ENCODE measurements at places on chromosomes 5 and 9. TPM values are rescaled to one million over a fixed set of nuclear protein-coding genes. Genes with fewer than 3 reads are reported as not detected.

Gene C7
- 0.90 TPM for total RNA-seq

Gene FANCC
- total RNA-seq, result 11.3 TPM

Gene WNT8A
- total RNA-seq, result not detected

DNA sequence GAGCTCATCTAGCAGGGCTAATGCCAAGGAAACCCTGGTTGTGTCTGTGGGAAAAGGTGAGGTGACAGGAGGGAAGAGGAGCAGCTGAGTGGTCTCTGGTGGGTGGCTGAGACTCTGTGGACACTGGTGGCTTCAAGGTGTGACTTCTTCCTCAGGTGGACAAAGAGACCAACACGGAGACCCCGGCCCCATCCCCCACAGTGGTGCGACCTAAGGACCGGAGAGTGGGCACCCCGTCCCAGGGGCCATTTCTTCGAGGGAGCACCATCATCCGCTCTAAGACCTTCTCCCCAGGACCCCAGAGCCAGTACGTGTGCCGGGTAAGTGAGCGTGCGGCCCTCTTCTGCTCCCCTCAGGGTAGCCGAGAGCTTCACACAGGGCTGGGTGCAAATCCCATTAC lies 31.1 kb upstream of the RARS1 start:
- no peaks in the 10 kb centered on the region for H3K27me3 ChIP-seq
- H3K36me3 ChIP-seq, result no peaks in the 10 kb centered on the region
- DNase-seq, result no peak
- no peak overlapping the region for H3K27ac ChIP-seq
- no peaks in the 10 kb centered on the region for H3K4me1 ChIP-seq
- H3K4me3 ChIP-seq, result no peak overlapping the region

DNA sequence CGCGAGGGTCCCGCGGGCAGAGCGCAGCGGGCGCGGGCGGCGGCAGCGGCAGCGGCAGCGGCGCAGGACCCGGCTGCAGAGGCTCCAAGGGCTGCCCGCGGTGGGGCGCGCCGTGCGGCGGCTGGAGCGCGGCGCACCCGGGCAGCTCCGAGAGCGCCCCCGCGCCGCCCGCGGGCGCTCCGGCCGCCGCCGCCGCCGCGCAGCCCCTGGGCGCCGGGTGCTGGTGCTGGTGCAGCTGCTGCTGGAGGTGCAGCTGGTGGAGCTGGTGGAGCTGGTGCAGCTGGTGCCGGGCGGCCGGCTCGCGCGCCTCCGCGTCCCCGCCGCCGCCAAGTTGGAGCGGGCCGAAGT lies 644 bp downstream of the IER5L start:
- H3K27ac ChIP-seq, result no peak overlapping the region
- peak overlapping the region; percentile 68 for H3K4me3 ChIP-seq
- no peaks in the 10 kb centered on the region for H3K36me3 ChIP-seq
- peaks cover 3% of the 10 kb centered on the region for H3K27me3 ChIP-seq
- H3K4me1 ChIP-seq, result peaks cover 21% of the 10 kb centered on the region

GRCh38 chr5:610744-611730 lies 1.1 kb upstream of the CEP72 start:
- no peaks in the 10 kb centered on the region for H3K36me3 ChIP-seq
- peak overlapping the region; percentile 71 for H3K4me3 ChIP-seq
- peaks cover 20% of the 10 kb centered on the region for H3K4me1 ChIP-seq
- no peak overlapping the region for H3K27ac ChIP-seq

DNA sequence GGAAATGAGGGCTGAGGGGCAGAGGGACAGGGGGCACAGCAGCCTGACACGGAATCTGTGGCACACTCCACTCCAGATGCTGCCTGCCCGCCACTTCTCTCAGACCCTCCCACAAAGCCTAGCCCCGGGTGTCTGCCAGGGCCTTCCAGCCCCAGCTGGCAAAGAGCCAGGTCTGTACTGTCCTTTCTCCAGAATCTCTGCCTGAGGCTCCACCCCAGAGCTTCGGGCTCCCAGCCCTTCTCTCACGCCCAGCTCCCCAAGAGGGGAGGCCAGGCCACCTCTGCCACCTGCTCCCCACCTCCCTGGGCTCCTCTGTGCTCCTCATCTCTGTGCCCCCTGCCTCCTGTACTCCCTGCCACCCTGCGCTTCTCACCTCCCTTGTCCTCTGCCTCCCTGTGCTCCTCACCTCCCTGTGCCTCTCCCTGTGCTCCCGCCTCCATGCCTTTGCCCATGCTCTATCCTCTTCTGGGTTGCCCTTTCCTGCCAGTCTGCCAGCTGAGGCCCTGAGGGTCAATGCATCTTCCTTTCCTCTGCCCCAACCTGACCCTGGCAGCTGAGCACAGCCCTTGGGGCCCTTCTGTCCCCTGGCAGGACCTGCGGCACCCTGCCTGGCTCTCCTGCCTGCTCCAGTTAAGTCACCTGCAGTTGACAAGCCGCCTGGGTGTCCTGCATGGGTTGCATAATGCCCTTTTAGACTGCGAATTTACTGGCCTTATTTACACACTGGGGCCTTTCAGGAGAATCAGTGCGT lies 36.4 kb downstream of the RASGEF1C start:
- H3K27ac ChIP-seq, result no peak overlapping the region
- H3K4me3 ChIP-seq, result no peak overlapping the region
- DNase-seq, result no peak
- H3K27me3 ChIP-seq, result no peaks in the 10 kb centered on the region
- H3K4me1 ChIP-seq, result no peaks in the 10 kb centered on the region

DNA sequence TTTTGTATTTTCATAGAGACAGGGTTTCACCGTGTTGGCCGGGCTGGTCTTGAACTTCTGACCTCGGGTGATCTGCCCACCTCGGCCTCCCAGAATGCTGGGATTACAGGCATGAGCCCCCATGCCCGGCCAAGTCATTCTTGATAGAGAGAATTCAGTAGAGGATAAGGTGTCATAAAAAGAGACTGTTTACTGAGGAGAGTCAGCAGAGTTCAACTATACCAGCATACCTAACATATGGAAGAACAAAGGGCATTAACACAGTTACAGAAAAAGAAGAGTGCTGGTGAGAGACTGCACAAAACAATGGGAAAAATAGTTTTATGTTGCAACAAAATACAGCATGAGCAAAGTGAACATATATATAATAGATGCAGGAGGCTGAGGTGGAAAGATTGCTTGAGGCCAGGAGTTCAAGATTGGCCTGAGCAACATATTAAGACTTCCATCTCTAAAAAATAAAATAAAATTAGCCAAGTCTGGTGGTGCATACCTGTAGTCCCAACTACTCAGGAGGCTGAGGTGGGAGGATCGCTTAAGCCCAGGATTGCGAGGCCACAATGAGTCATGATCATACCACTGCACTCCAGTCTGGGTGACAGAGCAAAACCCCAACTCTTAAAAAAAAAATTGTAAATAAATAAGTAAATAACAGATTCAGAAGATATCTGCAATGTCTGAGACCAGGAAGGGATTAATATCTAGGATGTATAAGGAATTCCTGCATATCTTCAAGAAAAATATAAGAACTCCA lies 19.5 kb downstream of the B4GALT1 start:
- peaks cover 5% of the 10 kb centered on the region for H3K36me3 ChIP-seq
- DNase-seq, result no peak
- H3K27ac ChIP-seq, result no peak overlapping the region
- no peaks in the 10 kb centered on the region for H3K27me3 ChIP-seq
- H3K4me1 ChIP-seq, result peaks cover 61% of the 10 kb centered on the region

GRCh38 chr5:52757527-52757926 lies 30.2 kb upstream of the ITGA1 start:
- no peak overlapping the region for H3K27ac ChIP-seq
- DNase-seq, result no peak
- no peak overlapping the region for H3K4me3 ChIP-seq
- H3K36me3 ChIP-seq, result no peaks in the 10 kb centered on the region
- no peaks in the 10 kb centered on the region for H3K27me3 ChIP-seq

Data from GM12878 (cell line).